Jurkat, Clone E6-1 (cell line): ENCODE measurements at places on chromosomes 5 and 9.
A peak's percentile ranks its signal among the peaks of the same experiment; 100 is the strongest.

DNA sequence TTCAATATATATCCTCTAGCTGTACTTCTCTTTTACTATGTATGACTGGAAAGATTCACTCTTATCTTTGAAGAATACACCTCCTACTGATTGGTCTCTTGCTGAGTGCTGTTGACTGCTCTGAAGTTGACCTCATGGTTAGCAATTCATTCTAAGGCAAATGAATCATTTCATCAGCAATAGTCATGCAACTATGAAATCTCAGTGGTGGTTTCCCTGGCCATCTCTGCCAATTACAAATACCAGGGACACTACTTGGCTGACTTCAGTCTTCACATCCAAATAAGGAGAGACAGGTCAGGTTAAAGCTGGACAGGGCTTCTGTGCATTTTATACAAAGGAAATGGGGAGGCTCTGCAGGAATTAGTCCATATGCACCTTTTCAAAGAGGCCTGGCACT lies 333.5 kb upstream of the ACTBL2 start:
- DNase-seq, result no peak

- no peak for DNase-seq
These were observed 25.7 kb upstream of the IL9 start for GRCh38 chr5:135921388-135921787.

- DNase-seq, result peak; percentile 56
These were observed 2.8 kb downstream of the CD74 start for GRCh38 chr5:150409638-150410523.

GRCh38 chr9:105205787-105206495 lies 38.5 kb upstream of the SLC44A1 start:
- DNase-seq, result no peak

DNA sequence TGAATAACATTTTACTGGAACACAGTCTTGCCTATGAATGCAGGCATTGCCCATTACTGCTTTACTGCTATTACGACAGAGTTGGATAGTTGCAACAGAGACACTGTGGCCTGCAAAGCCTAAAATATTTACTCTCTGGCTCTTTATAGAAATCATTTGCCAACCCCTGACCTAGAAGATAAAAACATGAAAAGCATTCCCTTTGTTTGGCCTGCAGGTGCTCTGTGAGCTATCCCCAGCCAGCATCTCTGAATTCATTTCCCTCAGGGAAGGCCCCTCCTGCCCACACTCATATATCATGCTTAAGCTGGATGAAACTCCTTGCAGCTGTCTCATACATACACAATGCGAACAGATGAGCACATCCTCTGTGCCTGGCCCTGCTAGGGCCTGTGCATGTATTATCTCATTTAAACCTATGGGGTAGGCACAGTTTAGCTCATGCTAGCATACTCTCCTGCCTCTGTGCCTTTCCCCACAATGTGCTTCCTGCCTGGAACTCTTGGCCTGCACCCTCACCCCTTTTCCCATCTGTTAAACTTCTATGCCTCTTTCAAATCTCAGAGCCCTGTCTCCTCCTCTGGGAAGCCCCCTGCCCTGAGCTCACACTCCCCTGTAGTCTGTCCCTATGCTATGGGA lies 193.1 kb downstream of the PAX5 start:
- DNase-seq, result no peak

DNA sequence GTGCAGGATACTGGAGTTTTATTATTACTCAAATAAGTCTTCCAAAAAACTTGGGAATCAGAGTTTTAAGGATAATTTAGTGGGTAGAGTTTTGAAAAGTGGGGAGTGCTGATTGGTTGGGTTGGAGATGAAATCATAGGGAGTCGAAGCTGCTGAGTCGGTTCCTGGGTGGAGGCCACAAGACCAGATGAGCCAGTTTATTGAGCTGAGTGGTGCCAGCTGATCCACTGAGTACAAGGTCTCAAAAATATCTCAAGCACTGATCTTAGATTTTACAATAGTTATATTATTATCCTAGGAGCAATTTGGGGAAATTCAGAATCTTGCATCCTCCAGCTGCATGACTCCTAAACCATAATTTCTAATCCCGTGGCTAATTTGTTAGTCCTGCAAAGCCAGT lies 804.9 kb upstream of the SEMA6A start:
- no peak for DNase-seq

GRCh38 chr9:137494550-137495351 lies 35.6 kb upstream of the NSMF start:
- DNase-seq, result no peak

DNA sequence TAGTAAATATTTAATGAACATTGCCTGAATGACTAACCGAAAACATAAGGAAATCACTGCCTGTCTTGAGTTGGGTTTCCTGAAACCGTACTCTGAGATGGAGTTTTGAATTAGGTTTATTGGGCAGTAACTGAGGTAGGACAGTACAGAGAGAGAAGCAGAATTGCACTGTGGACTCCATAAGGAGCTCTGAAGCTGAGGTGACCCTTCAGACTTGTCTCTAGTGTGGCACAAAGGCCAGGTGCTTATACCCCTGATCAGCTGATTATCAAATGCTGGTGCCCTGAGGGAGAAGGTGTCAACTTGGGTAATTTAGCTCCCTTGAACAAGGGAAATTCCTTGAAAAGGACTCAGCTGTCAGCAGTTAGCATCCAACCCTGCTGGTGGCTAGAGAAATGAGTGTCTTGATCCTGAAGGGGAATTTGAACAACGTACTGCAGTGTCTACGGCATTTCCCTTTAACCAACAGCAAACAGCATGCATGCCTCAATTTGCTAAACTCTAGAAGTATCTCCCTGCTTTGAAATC lies 135.0 kb upstream of the SMARCA2 start:
- DNase-seq, result no peak

- DNase-seq, result peak; percentile 47
These were observed 4.1 kb upstream of the RGMB start for GRCh38 chr5:98769210-98769958.

GRCh38 chr5:74257645-74258313 lies 382.7 kb downstream of the ENC1 start:
- no peak for DNase-seq
